NCI-H1092 treated with DMSO at 0.1 percent for 48 hours (cell line): ENCODE measurements at places on chromosomes 5 and 9.

DNA sequence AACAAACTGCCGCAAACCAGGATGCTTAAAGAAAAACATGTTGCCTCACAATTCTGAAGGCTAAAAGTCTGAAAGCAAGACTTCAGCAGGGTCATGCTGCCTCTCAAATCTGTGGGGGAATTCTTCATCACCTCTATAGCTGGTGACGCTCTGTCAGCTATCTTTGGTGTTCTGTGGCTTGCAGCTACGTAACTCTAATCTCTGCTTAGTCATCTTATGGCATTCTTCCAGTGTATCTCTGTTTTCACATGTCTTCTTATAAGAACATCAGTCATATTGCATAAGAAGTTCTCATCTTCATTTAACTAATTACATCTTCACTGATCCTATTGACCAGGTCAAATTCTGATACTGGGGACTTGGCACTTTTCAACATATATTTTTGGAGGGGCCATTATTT lies 243.0 kb downstream of the CDH10 start:
- DNase-seq, result no peak

GRCh38 chr5:132253452-132254320 lies 3.8 kb upstream of the PDLIM4 start:
- no peak for DNase-seq

DNA sequence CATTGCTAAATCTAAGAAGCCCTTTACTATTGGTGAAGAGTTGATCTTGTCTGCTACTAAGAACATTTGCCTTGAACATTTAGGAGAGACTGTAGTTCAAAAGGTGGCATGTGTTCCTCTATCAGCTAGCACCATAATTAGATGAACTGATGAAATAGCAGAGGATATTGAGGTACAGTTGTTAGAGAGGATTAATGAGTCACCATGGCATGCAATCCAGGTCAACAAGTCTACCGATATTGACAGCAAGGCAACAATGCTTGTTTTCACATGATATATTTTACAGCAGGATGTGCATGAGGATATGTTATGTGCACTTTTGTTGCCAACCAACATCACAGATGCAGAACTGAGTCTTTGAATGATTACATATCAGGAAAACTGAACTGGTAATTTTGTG lies 134.3 kb upstream of the CDH9 start:
- no peak for DNase-seq

DNA sequence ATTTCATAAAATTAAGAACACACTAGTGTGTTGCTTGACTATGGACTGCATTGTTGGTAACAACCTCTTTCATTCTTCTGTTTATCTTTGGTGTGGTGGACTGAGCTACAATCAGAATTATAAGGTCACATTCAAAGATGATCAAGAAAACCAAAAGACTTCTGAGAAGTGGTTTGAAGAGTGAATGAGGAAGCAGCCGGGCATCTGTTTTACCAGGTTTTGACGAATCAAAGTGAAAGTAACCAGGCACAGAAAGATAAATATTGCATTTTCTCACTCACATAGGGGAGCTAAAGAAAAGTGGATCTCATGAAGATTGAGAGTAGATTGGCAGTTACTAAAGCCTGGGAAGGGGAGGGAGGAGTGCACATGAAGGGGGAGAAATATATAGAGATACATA lies 589.1 kb downstream of the ZNF608 start:
- no peak for DNase-seq

- DNase-seq, result no peak
Measured at GRCh38 chr5:160469156-160470144, 47.8 kb downstream of the PTTG1 start.

DNA sequence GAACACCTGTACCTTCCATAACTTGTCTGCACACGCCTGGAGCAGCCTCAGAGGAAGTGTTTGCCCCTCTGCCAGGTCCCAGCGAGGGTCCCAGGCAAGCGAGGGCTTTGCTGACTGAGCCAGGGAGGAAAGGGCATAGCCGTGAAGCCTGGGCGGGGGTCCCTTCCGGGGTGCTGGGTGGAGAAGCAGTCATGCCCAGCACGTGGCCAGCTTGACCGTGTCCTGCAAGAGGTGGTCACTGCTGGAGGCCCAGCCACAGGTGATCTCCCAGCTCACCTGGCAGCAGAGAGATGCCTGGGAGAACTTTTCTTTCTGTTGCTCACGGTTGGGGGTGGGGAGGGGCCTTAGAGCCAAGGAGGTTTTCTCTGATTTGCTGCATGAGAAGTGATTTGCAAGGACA lies 195.3 kb downstream of the CACNA1B start:
- no peak for DNase-seq

GRCh38 chr5:140540227-140540626 lies 7.2 kb upstream of the EIF4EBP3 start:
- no peak for DNase-seq

GRCh38 chr9:94108584-94108983 lies 24.3 kb downstream of the PTPDC1 start:
- DNase-seq, result no peak

DNA sequence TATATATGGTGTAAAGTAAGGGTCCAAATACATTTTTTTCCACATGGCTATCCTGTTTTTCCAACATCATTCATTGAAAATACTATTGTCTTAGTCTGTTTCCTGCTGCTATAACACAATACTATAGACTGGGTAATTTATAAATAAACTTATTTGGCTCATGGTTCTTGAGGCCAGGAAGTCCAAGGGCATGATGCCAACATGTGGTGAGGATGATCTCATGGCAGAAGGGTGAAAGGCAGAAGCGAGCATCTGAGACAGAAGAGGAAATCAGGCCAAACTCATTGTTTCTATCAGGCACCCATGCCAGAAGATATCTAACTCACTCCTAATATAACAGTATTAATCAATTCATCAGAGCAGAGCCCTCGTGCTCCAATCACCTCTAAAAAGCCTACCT lies 42.6 kb downstream of the ANKRD55 start:
- DNase-seq, result no peak

- DNase-seq, result no peak
Measured at GRCh38 chr5:97549496-97549895, 366.4 kb upstream of the RIOK2 start.

DNA sequence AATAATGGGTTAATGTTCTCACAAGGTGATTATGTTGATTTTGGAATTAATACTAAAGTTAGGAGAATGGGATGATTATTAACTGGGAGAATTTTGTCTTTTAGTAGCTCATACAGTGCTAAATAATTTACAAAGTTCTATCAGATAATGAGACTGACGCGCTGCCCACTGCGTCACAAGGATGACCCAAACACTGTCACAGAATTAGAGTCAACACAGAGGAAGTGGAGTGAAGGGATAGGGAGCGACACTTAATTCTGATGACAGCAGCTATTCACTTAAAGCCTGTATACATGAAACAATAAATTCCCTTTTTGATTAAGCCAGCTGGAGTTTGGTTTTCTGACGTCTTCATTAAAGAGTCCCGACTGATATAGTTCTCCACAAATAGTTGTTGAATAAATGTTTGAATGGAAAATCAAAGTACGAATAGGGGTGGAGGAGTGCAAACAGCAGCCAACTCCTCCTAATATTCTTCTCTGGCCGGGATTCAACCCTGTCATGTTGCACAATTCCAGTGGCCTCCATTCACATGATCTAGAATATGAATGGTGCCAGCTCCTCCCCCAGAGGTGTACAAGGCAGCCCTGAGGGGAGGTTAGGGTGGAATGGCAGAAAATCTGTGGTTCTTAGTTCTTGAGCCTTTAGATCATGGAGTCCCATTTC lies 140.3 kb downstream of the PCSK1 start:
- no peak for DNase-seq
